ENCODE measurements at places on chromosomes 7 and 10.

GRCh38 chr7:118289476-118289875 lies 65.0 kb downstream of the ANKRD7 start:
- DNase-seq: no peak

DNA sequence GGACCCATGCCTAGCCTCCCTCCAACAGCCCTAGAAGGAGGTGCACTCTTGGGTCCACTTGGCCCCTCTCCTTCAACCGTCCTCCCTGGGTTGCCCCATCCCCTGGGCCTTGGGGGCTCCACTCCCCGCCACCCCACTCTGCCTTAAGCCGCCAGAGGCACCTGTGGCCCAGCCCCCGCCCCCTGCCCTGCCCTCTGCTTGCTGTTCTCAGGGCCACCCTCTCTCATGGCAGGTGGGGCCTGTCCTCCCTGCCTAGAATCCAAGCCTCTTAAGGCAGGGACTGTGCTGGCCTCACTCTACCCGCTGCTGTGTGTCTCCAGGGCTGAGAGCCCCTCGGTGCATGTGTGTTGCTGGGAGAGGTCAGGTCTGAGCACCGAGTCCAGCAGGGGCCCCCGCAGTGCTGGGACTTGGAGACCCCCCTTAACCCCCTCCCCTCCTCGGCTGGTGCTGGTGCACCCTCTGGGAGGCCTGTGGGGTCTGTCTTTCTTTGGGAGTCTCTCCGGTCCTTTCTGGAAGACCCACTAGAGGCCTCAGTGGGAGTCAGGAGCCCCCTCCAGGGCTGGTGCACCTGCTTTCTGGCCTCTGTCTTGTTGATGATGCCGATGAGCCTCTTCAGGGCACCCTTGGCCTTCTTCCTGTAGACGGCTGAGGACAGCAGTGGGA lies 43.8 kb downstream of the CFAP46 start:
- DNase-seq: no peak

- no peak for DNase-seq
Observed at GRCh38 chr10:99769706-99770105, 12.7 kb upstream of the ABCC2 start.

DNA sequence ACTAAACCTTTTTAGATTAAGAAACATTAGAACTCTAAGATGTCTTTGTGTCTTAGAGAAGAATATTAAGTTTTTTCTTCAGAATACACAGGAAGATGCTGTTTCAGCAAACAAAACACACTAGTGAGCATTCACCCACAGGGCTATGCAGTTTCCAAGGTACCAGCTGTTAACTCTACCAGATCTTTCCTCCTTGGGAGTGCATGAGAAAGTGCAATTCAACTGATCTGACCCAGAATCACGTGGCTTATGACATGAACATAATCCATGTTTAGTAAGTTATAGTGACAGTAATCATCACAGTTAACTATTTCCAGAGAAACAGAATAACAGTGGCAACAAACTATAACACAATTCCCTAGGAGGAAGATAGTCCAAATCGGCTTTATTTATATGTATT lies 270.7 kb downstream of the CACNA2D1 start:
- DNase-seq: no peak

DNA sequence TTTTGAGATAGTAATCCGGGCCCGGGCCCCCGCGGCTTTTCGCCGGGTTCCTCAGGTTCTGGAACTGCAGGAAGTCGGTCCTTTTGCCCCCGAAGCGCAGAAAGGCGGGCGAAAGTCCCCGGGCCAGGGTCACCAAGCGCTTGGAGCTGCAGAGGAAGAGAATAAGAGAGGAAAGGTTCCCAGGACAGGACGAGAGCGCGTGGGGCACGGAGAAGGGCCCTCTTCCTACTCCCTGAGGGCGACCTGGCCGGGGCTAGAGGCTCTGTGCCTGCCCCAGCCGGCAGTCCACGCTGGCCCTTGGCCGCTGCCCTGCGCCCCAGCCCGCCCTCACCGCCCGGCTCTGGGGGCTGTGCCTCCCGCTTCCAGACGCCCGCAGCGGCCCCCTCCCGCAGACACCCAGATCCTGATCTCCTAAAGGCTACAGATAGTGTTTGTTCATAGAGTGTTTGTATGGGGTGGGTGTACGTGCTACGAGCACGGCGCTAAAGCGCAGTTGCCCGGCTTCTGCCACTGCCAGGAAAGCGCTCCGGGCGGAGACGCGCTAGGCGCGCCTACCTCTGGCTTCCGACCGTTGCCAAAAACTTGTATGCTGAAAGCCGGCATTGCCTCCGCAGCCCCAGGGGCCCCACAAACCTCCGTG lies 3.2 kb downstream of the HPSE2 start:
- DNase-seq: no peak

DNA sequence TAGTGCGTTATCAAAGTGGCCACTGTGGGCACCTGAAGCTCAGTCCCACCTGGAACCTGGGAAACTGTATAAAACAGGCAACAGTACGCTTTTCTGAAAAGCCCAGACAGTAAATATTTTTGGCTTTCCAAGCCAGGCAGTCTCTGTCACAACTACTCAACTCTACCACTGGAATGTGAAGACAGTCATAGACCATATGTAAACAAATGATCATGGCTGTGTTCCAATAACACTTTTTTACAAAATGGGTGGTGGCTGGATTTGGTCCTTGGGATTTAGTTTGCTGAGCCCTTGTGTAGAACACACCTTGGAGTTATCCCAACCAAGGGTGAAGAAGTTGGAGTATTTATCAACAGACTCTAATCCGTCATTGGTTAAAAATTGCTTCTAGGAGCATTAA lies 259.9 kb downstream of the SKIDA1 start:
- no peak for DNase-seq

DNA sequence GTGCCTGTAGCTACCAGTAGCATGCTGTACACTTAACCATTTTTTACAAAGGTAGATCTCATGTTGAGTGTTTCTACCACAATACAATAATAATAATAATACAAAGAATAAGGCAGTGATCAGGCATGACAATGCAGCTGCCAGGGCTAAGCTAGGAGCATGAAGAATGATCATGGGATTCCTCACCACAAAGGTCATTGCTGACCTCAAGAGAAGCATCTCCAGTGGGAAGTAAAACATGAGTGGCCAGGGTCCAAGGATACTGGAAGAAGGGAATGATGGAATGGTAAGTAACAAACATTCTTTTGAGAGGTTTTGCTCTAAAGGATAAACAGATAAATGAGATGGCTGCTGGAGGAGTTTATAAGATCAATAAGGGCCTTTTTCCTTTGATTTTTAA lies 591.1 kb downstream of the TNS3 start:
- no peak for DNase-seq

GRCh38 chr7:151038951-151039849 lies 9.1 kb upstream of the ASIC3 start:
- DNase-seq: peak; percentile 81

Data from omental fat pad (tissue), 4 donors.